ENCODE measurements at places on chromosomes 6 and 20.

GRCh38 chr6:132483779-132484679 lies 28.9 kb downstream of the STX7 start:
- DNase-seq, result peak; percentile 74

GRCh38 chr6:138533667-138534066 lies 34.4 kb upstream of the NHSL1 start:
- DNase-seq, result no peak

DNA sequence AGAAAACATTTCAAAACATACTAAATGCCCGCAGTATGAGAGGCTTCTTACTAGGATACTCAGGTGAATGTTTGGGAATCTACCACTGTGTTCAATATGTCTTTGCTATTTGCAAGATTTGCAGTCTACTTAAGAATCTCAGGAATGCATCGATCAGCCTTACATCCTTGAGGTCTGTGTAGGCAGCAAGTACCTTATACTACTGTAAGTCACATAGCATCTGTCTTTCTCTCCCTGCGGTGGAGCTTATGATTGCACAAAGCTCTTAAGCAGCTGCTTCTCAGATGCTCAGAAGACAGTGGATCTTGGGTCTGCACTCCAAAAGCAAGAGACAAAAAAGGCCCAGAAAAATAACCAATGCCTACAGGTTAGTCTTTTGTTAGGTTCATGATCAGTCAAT lies 21.4 kb downstream of the PCSK2 start:
- no peak for DNase-seq

DNA sequence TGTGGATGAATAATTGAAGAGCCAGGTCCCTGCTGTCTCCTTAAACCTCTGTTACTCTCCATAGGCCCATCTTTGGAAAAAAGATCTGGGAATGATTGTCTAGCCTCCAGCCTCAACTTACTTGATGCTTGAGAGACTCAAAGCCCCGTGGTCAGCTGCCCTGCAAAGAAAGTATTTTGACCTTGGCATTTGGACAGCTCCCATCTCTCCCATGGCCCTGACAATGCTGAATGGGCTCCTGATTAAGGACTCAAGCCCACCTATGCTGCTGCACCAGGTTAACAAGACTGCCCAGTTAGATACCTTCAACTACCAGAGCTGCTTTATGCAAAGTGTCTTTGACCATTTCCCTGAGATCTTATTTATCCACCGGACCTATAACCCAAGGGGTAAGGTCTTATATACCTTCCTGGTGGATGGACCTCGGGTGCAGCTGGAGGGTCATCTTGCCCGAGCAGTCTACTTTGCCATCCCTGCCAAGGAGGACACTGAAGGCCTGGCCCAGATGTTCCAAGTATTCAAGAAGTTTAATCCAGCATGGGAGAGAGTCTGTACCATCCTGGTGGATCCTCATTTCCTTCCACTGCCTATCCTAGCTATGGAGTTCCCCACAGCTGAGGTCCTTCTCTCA lies 1.6 kb downstream of the ZSWIM1 start:
- DNase-seq, result no peak

DNA sequence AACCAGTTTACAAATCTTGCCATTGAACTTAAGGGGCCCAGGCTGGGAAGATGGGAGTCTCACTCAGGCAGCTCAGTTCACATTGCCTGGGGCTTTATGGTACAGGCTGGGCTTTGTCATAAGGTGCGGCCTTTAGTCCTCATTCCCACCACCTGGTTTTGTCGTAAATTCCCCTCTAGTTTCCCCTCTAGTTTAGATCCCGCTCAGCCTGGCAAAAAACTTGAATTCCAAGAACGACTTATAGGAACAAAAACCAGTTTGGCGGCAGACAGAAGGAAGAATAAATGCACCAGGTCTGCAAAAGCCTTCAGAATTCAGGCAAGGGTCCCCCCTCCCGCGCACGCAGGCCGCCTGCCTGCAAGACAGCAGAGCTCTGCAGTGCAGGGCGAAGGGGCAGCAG lies 4.1 kb downstream of the BMP7 start:
- no peak for DNase-seq

DNA sequence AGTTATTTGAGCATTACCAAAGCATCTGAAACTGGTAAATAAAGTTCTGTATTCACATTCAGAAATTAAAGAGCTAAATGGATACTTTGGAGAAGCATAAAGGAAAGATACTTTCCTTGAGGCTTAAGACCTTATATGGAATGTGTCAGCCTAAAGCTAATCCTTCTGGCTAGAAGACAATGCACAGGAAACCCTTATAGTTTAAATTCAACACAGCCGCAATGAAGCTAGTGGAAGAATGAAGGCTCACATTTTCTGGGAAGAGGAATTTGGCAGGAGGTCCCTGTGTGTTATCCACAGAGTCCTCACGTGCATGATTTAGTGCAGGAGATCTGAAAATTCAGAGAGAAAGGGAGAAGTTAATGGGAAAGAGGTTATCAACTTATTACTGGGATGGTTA lies 21.5 kb upstream of the CHD6 start:
- no peak for DNase-seq

DNA sequence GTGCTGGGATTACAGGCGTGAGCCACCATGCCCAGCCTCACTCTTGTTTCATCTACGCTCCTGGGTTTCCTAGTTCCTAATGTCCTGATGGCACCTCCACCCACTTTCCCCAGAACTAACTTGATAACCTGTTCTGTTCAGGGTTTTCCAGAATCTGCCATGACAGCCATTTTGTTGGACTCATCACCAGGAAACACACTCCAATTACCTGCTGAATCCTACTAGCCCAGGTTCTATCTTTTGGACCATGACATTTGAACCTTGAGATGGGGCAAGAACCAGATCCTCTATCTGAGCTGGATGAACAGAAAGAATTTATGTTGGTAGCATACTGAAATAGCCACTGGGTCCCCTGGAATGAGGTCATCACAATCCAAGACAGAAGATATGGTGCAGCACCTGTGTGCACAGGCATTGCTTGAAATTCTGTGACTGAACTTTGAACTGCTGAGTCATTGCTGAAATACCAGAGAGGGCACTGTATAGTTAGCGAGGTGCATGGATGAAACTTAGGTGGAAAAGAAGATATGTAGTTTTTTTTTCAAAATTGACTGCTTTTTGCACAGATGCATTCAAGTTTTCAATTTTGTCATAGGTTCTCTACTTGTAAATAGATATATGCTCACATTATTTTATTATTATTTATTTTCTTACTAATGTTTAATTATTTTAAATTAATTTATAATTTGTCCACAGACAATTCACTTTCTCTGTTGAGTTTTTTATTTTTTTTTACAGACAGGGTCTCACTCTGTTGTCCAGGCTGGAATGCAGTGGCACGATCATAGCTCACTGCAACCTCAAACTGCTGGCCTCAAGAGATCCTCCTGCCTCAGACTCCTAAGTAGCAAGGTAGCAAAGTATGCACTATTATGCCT lies 42.8 kb upstream of the TASP1 start:
- DNase-seq, result no peak

Measured in fibroblast of skin of scalp (primary cell).